Osteocyte (in vitro differentiated cells): ENCODE measurements at places on chromosomes 12 and 14. TPM values are rescaled to one million over a fixed set of nuclear protein-coding genes. Genes with fewer than 3 reads are reported as not detected.

DNA sequence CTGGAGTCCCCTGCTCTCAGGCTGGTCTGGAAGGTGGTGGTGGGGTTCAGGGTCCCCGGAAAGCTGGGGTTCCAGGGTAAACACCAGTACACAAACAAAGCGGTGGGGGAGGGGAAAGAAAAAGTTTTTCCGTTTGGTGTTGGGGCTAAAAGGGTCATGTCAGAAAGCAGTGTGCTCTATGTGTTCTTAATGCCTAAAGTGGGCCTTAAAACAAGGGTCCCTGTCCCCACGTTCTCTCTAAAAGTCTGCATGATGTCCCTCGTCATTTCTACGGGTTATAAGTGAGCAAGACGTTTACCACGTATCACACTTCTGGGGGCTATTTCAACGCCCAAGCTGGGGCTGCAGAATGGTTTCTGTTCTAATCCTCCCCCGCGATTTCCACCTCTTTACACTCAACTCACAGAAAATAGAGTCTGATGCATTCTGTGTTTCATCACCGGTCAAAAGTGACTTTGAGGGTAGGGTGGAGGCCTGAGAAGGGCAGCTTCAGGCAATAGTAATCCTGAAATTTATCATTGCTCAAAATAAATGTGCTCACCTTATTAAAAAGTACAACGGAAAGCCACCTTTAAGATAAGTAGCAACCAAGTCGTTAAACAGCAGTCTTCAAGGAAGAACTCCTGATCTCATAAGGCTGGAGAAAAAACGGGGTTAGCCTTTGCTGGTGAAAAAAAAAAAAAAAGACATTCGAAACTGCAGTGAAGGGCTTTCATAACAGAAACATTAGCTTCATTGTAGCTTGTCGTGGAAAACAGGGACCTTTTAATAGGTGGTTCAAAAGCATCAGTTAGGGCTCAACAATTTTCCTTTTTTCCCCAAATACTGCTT lies 63.9 kb upstream of the PTGR2 start:
- no peak for DNase-seq

DNA sequence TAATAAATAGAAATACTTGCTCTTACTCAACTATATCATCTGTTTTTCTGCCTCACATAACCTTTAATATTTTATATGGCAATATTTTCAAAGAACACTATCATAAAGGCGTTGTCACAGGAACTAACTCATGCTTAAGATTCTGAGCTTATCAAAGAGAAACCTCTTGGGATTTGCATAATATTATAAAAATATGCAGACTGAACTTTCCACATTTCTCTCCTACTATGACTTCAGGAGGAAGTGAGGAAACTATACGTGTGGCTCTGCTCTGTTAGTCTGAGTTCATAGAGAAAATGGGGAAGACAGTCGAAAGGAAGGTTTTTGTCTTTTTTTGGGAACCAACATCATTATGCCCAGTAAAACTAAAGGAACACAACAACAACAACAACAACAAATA lies 124.7 kb downstream of the GARIN6 start:
- DNase-seq = no peak

- no peak for DNase-seq
Measured at GRCh38 chr14:105257464-105257863, 9.1 kb downstream of the BTBD6 start.

GRCh38 chr14:69989622-69990021 lies 110.4 kb downstream of the SMOC1 start:
- no peak for DNase-seq

DNA sequence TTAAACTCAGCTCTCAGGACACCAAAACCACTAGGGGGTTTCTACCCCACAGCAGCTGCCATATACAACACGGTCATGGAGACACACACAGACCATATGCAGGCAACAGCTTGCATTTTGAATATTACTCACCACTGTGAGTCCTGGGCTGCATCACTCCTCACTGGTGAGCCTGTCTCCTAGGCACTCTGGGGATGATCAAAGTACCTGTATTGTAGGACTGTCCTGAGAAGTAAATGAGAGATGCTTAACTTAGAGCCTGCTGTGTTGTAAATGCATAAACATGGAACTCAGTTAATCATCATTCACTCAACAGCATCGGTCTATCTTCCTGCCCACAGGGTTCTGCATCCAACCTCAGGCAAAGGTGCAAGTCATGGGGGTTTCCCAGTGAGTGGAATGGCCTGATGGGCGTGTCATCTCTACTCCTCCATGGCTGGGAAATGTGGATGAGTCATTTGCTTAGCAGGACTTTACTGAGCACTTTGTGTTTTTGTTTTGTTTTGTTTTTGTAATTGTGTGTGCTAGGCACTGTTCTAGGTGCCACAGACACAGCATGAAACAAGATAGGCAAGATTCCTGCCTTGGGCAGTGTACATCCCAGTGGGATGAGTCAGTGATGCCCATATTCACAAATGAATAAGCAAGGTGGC lies 1141.2 kb upstream of the TMEM132C start:
- no peak for DNase-seq

Gene SMCO2
- not detected in 2 replicates for total RNA-seq
